ENCODE measurements at places on chromosomes 7 and 10.

GRCh38 chr7:153081496-153081895, 321.9 kb downstream of the ACTR3B start:
- no peak for DNase-seq

DNA sequence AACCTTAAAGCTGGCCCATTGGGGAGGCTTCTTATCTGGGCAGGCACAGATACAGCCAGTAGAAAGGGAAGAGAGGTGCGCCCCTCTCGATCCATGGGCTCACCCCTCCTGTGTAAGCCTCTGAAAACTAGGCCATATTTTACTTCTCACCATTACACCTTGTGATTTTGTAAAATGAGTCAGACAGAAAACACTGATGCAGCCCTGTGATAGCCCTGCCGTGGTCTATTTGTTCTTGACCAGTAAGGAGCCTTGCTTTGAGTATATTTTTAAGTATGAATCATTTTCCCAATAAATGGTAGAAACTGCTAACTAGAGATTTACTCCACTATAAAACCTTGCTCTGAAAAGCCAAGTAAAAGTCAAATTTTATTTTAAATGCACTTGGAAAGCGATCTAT, 329.8 kb upstream of the MBL2 start:
- no peak for DNase-seq

DNA sequence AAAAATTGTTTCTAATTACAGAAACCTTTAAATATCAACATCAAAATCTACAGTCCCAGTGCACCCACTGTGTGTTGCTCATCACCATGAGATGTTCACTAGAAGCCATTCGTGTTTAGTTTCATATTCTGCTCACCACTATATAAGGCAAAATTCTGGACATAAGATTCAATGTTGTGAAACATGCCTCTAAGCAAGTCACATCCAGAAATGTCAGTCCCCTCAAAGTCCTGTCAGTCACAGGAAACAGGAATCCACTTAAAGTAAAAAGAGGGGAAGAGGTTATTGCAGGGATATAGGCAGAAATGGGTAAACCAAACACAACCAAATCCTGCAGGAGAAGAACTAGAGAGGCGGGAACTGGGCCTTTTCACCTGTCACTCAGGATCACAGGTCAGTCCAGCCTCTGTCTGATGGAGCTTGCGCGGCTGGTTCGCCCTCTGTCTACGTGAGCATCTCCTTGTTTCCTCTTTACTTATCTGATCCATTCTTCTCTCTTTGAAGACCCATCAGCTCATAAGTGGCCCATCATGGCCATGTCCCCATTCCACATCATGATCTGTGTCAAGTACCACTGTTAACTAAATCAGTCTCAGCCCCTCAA, 58.4 kb downstream of the MYPN start:
- no peak for DNase-seq

DNA sequence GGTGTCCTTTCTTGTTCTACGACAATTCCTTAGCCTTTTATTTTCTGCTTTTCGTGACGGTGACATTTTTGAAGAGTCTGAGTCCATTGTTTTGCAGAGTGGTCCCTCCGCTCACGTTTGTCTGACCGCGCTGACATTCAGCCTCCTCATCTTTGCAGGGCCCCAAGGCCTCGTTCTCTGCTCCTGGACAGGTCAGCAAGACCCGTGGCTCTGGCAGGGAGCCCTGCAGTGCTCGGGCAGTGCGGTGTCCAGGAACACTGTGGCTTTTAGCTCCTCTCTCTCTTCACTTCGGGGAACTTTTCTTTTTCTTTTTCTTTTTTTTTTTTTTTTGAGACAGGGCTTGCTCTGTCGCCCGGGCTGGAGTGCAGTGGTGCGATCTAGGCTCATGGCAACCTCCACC, 142.5 kb downstream of the DNAJB6 start:
- DNase-seq, result no peak

DNA sequence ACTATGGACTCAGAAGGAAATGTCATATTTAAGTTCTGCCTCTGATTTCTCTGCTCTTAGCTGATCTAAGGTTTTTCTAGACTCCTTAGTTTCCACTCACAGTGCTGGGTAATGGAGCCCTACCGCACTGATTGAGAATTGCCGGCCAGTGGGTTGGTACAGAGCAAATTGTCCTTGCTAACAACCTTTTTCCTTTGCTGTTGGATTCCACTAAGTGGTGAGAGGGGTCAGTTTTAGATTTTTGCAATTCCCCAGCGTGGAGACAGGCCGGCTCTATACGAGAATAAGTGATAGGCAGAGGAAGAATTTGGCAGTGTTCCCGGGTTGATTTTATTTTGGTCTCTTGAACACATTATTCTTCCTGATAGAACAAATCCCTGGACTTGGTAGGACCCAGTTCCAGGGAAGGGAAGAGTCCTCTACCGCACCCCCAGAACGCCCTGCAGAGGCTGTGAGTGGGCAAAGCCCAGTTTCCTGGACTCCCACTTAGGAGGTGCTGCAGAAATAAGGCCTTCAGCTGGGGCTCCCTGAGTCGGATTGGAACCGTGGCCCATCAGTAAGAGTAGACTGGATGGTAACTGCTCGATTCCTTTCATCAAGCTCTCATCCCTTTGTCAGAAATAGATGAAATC, 3.0 kb upstream of the NRP1 start:
- DNase-seq, result no peak

DNA sequence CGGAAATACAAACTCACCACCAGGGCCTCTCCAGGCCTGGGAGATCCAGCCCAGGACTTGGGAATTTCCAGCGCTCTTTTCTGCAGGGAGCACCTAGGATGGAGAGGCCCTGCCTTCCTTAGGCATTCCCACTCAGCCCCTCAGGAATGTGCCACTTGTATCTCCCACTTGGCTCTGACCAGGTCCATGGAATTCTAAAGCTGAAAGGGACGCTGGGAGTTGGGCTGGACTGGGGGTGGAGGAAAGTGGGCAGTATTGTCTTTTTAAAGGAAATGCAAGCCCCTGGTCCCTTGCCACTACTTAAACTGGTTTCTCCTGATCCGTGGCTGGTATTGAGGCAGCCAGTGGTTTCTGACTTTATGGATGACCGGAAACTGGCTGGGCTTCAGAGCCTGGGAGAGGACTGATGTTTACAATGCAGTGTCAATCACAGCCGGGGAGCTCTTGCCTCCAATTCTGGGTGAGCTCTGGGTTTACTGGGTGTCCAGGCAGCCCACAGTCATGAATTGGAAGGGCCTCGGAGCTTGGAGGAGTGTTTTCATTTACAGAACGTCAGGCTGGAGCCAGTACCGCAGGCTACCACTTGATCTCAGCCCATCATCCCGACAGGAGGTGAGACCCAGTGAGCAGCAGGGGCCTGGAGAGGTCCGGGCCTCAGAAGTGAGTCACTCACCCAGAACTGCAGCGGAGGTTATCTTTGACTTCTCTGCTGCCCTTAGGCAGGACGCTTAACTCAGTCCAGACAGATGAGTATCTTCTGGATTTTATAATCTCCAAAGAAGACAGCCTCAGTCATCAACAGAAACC, 27.3 kb downstream of the AGAP3 start:
- no peak for DNase-seq

DNA sequence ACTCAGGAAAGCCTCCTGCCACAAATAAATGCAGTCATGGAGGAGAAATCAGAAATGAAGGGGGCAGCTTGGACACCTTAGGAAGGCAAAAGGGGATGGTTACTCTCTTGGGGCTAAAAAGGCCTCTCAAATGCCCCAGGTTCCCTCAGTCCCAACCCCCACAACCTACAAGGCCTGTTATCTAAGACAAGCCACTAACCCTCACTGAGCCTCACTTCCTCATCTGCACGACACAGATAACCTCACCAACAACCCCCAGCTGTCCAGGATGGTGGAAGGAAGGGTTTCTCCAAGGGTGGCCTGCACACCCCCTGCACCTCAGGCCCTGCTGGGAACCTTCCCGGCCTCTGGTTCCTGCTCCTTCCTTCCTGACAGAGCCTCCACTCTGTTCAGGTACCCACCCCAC, 29.2 kb downstream of the SORBS1 start:
- no peak for DNase-seq

All from AML-193 (cell line).